ENCODE measurements at places on chromosomes 11 and 22.

DNA sequence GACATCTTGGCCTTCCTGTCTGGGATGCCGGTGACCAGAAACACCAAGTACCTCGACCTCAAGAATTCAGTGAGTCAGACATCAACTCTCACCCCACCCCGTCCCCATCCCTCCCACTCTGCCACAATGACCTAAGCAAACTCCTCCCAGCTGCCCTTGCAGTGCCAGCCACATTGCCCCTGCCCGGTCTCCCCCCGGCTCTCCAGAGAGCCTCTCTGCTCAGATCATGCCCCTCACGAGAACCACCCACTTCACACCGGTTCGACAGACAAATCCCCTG is 23.6 kb upstream of the MYRF start:
- DNase-seq, result no peak

DNA sequence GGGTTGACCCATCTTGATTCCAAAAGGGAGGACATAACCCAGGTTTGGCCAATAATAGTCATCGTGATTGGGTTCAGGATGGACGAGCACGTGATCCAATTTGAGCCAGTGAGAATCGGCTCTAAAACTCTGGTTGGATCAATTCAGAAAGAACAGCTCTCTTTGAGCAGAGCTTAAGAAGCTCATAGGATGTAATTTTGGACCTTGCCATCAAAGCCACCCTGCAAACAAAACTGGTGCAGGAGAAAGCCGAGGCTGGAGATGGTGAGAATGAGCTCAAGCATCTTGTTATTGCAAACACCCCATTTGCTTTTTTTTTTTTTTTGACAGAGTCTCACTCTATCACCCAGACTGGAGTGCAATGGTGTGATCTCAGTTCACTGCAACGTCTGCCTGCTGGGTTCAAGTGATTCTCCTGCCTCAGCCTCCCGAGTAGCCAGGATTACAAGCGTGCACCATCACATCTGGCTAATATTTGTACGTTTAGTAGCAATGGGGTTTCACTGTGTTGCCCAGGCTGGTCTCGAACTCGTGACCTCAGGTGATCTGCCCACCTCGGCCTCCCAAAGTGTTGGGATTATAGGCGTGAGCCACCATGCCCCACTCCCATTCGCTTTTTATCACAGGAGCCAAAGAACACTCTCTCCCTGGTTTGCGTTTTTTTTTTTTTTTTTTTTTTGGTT is 13.8 kb upstream of the MIAT start:
- no peak for DNase-seq

- DNase-seq, result no peak
Observed at GRCh38 chr11:67261946-67262681, 4.2 kb upstream of the GRK2 start.

DNA sequence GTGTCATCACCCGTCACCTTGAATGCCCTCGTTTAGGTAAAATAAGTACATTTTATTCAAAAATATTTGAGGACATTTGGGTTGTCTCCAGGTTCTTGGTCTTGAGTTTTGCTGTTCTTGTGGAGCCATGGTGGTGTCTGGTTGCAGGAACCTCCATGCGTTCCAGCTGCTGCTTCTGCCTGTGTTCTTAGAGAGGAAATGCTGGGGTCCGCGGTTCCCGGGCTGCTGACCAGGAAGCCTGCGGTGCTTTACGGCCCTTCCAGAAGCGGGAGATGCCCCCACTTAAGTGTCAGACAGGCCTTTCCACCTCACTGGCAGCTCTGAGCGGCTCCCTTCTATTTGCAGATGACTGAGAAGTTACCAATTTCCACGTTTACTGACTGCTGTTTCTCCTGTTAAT is 66.8 kb downstream of the LRP5 start:
- no peak for DNase-seq

GRCh38 chr11:5232821-5233220 is 1.5 kb downstream of the HBD start:
- no peak for DNase-seq

GRCh38 chr11:30560206-30561106 is 25.7 kb downstream of the MPPED2 start:
- no peak for DNase-seq

GRCh38 chr11:74721479-74721835 is 9.8 kb downstream of the CHRDL2 start:
- DNase-seq, result no peak

DNA sequence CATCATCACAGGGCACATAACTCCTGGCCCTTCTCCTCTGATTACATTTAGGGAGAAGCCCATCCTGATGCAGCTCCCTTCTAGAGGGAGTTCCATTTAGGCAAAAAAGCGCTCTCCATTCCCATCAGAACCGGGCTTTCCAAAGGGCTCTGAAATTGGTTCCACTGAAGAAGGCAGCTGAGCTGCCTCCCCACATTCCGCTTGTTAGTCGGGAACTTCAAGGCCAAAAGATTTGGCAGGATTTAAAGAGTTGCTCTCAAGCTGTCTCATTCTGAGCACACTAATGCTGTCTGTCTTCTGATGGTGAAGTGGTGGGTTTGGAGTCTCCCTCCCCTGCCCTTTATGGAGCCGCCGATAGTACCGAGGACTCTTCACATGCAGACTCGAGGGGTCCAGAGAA is 26.6 kb upstream of the CABP7 start:
- DNase-seq, result no peak

- DNase-seq, result no peak
Observed at GRCh38 chr22:28137036-28137435, 218.0 kb upstream of the PITPNB start.

GRCh38 chr11:124310721-124311120 is 3.0 kb downstream of the OR8D1 start:
- no peak for DNase-seq

DNA sequence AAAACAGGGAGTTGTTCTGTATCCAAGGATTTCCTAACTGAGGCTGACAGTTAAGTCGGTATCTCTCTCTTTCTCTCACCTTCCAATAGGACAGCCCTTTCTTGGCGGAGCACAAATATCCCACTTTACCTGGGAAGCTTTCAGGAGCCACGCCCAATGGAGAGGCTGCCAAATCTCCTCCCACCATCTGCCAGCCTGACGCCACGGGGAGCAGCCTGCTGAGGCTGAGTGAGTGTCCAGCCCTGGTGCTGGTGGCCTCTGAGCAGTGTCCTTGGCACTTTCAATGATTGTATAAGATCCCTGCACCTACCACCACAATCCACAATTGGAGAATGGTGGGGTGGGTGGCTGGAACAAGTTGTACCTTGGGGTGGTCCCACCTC is 33.7 kb downstream of the CYB5R2 start:
- no peak for DNase-seq

GRCh38 chr11:31875866-31876560 is 64.9 kb upstream of the PAX6 start:
- no peak for DNase-seq
